Osteocyte (in vitro differentiated cells): ENCODE measurements at places on chromosomes 3 and 15. TPM values are rescaled to one million over a fixed set of nuclear protein-coding genes. Genes with fewer than 3 reads are reported as not detected.

GJD2 gene
- total RNA-seq = not detected in 2 replicates

DNA sequence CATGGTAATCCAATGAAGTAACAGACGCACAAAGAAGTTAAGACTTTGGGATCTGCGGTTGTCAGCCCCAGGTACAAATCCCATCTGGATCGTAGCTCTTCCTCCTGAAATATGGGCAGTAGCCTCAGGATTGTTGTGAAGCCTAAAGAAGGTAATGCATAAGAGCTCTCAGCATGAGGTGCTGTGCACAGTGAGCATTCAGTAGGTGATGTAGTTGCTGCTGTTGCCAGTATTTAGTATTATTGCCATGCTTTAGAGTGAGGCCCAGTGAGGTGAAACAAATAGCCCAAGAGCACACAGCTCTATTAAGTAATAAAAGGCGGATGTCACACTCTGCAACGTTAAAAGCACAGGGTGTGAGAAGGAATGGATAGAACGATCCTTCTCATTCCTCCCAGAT is 225.7 kb downstream of the GABRG3 start:
- no peaks in the 10 kb centered on the region for H3K27me3 ChIP-seq
- no peaks in the 10 kb centered on the region for H3K36me3 ChIP-seq
- no peak for DNase-seq
- no peak overlapping the region for H3K4me3 ChIP-seq
- no peak overlapping the region for H3K27ac ChIP-seq

DNA sequence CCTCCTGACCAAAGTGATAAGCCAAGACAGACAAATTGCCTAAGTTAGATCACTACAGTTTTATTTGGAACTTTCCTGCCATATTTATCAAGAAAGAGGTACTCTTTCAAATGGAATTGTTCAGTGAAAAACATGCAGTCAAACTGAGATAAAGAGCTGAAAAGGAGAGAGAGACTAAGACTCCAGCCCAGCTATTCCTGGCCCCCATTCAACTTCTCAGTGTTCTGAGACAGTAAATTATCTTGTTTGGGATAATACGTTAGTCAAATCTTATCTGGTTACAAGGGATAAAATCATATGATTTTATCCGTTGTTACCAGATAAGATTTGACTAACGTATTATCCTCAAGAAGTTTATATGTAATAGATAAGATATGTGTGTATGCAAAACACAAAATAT is 67.6 kb upstream of the CMC1 start:
- H3K27me3 ChIP-seq = peaks cover 4% of the 10 kb centered on the region
- H3K27ac ChIP-seq = no peak overlapping the region
- no peaks in the 10 kb centered on the region for H3K4me1 ChIP-seq
- no peak overlapping the region for H3K4me3 ChIP-seq
- DNase-seq = no peak

- H3K4me1 ChIP-seq = peaks cover 40% of the 10 kb centered on the region
- no peak for DNase-seq
- H3K27me3 ChIP-seq = no peaks in the 10 kb centered on the region
- no peaks in the 10 kb centered on the region for H3K36me3 ChIP-seq
Observed at GRCh38 chr15:39640665-39641064, 59.8 kb downstream of the THBS1 start.

TNNC1 gene
- total RNA-seq = 0.60 TPM in 1 of 2 replicates, not detected in the other

DNA sequence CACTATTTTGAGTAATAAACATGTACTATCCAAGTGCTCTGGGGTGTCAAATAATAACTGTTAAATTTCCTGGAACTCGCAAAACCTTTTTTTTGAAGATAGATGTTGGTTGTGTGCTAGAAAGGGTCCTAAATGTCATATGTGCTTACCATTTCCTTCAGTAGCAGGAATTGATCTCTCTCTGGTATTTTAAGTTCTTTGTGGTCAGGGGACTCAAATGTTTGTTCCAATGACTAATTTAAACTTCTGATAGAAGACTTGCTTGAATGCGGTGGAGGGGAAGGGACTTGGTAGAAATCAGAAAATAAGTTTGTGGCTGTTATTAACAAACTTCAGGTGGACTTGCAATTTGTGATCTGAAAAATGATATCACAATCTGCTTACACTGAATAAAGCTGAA is 26.8 kb downstream of the ARIH2 start:
- H3K36me3 ChIP-seq = peaks cover 16% of the 10 kb centered on the region
- no peak for DNase-seq
- no peaks in the 10 kb centered on the region for H3K27me3 ChIP-seq
- H3K27ac ChIP-seq = no peak overlapping the region
- H3K4me3 ChIP-seq = no peak overlapping the region
- H3K4me1 ChIP-seq = peaks cover 10% of the 10 kb centered on the region

- H3K27ac ChIP-seq = no peak overlapping the region
- no peaks in the 10 kb centered on the region for H3K4me1 ChIP-seq
- no peak for DNase-seq
Observed at GRCh38 chr15:58490086-58490887, 58.5 kb downstream of the LIPC start.

MINDY2 gene
- total RNA-seq = 15.1 and 18.6 TPM in 2 replicates

ANKUB1 gene
- not detected in 2 replicates for total RNA-seq

DNA sequence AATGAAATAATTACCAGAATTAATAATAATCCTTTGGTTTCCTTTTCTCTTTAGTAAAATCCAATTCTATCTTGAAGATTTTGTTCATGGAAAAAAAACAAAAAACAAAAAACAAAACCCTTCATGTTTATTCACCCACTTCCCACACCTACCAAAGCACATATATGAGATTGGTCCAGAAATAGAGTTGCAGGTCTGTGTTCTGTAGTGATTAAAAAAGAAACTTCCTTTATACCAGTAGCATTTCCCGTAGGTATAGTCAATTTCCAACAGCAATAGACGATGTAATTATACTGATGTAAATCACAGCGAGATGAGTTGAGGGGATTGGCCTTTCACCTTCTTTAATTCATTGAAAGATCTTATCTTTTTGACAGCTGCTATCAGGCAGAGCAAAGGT is 194.6 kb downstream of the SOX2 start:
- H3K4me3 ChIP-seq = no peak overlapping the region
- no peaks in the 10 kb centered on the region for H3K27me3 ChIP-seq
- no peaks in the 10 kb centered on the region for H3K36me3 ChIP-seq
- no peaks in the 10 kb centered on the region for H3K4me1 ChIP-seq
- DNase-seq = no peak

- no peaks in the 10 kb centered on the region for H3K27me3 ChIP-seq
- H3K4me3 ChIP-seq = peak overlapping the region; percentile 52
- peaks cover 79% of the 10 kb centered on the region for H3K4me1 ChIP-seq
- DNase-seq = no peak
Observed at GRCh38 chr3:66427951-66428474, 72.8 kb downstream of the LRIG1 start.

CTXN2 gene
- total RNA-seq = not detected in 2 replicates

DNA sequence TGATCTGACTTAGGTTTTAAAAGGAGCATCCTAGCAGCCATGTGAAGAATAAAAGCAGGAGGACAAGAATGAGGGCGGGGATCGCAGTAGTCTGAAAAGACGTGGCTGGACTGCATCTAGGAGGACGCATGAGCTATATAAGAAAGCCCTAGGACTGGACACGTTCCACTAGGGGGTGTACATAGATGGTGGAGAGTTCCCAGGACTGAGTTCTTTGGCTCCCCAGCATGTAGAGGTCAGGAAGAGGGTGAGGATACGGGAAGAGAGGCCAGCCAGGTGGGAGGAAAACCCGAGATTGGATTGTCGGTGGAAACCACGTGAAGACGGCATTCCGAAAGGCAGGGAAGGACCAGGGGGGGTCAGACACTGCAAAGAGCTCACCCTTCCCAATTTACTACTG is 64.2 kb upstream of the CFAP161 start:
- no peak for DNase-seq
- peaks cover 5% of the 10 kb centered on the region for H3K4me1 ChIP-seq
- no peak overlapping the region for H3K27ac ChIP-seq
- H3K36me3 ChIP-seq = no peaks in the 10 kb centered on the region
- H3K4me3 ChIP-seq = no peak overlapping the region

DNA sequence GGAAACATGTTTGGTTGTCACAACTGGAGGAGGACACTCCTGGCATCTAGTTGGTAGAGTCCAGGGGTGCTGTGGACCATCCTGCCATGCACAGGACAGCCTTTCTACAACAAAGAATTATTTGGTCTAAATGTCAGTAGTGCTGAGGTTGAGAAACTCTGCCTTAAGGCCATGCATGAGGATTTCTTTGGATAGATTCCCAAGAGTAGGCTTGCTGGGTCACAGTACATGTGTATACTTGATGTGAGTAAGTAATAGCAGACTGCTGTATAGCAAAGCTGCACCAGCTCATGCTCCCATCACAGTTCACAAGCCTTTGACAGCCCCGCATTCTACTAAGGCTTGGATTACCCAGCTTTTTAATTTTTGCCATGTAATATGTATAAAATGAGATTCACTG is 151.3 kb downstream of the MFSD1 start:
- no peaks in the 10 kb centered on the region for H3K36me3 ChIP-seq
- H3K4me1 ChIP-seq = no peaks in the 10 kb centered on the region
- no peak overlapping the region for H3K27ac ChIP-seq
- H3K27me3 ChIP-seq = peaks cover 3% of the 10 kb centered on the region
- H3K4me3 ChIP-seq = no peak overlapping the region
- DNase-seq = no peak

DNA sequence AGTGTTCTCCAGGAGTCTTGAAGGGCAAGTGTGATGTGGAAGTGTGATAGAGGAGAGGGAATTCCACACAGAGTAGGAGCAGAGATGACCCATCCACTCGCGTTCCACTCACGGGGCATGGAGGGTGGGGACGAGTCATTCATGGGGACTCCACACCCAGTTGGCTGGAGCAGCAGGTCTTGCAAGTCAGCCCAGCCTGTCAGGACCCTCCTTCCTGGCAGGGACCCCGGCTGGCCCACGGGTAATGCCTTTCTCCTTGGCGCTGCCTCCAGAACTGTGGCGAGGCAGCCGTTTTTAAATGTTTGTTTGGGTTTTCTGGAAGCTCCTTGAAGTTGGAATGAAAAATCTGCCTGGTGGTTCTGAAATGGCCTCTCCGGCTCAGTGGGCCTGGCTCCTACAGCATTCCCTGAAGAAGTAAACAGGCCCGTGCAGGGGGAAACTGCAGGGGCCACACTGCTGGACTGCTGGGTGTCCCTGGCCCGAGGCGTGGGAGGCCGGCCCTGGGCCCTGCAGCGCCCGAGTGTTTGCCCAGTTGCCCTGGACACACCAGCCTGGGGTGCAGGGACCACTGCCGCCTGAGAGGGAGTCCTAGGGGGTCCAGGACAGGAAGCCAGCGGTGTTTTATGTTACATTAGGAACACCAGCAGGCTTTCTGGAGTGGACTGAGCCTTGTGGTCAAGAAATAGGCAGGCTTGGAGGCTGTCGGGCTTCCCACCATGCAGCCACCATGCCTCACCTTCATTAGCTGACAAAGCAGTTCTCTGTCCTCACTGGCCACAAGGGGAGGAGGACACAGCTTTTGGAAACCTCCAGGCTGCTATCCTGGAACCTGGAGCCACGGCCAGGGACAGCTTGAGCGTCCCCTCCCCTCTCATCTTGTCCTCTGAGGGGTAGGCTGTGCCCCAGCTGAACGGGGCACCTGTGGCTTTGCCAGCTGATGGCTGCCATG is 61.3 kb downstream of the CEMIP start:
- H3K36me3 ChIP-seq = peaks cover 77% of the 10 kb centered on the region
- no peak for DNase-seq
- no peak overlapping the region for H3K27ac ChIP-seq
- H3K4me3 ChIP-seq = no peak overlapping the region
- H3K27me3 ChIP-seq = no peaks in the 10 kb centered on the region

TGM5 gene
- not detected in 2 replicates for total RNA-seq

GRCh38 chr3:150826466-150827282 is 63.7 kb upstream of the SIAH2 start:
- no peak overlapping the region for H3K27ac ChIP-seq
- no peak overlapping the region for H3K4me3 ChIP-seq
- no peaks in the 10 kb centered on the region for H3K36me3 ChIP-seq
- H3K27me3 ChIP-seq = peaks cover 37% of the 10 kb centered on the region
- H3K4me1 ChIP-seq = no peaks in the 10 kb centered on the region
- no peak for DNase-seq

- no peak overlapping the region for H3K4me3 ChIP-seq
- DNase-seq = no peak
- no peak overlapping the region for H3K27ac ChIP-seq
- no peaks in the 10 kb centered on the region for H3K27me3 ChIP-seq
- H3K36me3 ChIP-seq = peaks cover 3% of the 10 kb centered on the region
- peaks cover 3% of the 10 kb centered on the region for H3K4me1 ChIP-seq
Observed at GRCh38 chr3:104731074-104731473, 635.6 kb upstream of the ALCAM start.

GRCh38 chr3:11820531-11821041 is 26.1 kb downstream of the TAMM41 start:
- H3K27ac ChIP-seq = no peak overlapping the region
- peaks cover 24% of the 10 kb centered on the region for H3K36me3 ChIP-seq
- peaks cover 2% of the 10 kb centered on the region for H3K4me1 ChIP-seq

UBE2E2 gene
- total RNA-seq = 42.4 and 67.3 TPM in 2 replicates

- H3K4me3 ChIP-seq = peak overlapping the region; percentile 89
- DNase-seq = no peak
Observed at GRCh38 chr3:169241630-169241990, 421.9 kb downstream of the MECOM start.

PAQR9 gene
- total RNA-seq = not detected in 2 replicates

- DNase-seq = no peak
- H3K36me3 ChIP-seq = no peaks in the 10 kb centered on the region
- no peak overlapping the region for H3K4me3 ChIP-seq
- H3K27ac ChIP-seq = no peak overlapping the region
Observed at GRCh38 chr3:12395349-12396012, 88.8 kb upstream of the TSEN2 start.

- H3K36me3 ChIP-seq = peaks cover 3% of the 10 kb centered on the region
- no peaks in the 10 kb centered on the region for H3K27me3 ChIP-seq
Observed at GRCh38 chr15:51846066-51846462, 16.6 kb downstream of the TMOD3 start.

GRCh38 chr3:20405744-20406143 is 219.7 kb upstream of the SGO1 start:
- no peaks in the 10 kb centered on the region for H3K36me3 ChIP-seq
- no peak for DNase-seq
- no peak overlapping the region for H3K27ac ChIP-seq
- H3K4me3 ChIP-seq = no peak overlapping the region
- no peaks in the 10 kb centered on the region for H3K4me1 ChIP-seq
- H3K27me3 ChIP-seq = no peaks in the 10 kb centered on the region

GRCh38 chr15:75371486-75371885 is 3.1 kb upstream of the MAN2C1 start:
- H3K36me3 ChIP-seq = peaks cover 35% of the 10 kb centered on the region
- peaks cover 19% of the 10 kb centered on the region for H3K4me1 ChIP-seq
- no peaks in the 10 kb centered on the region for H3K27me3 ChIP-seq
- DNase-seq = no peak
- no peak overlapping the region for H3K4me3 ChIP-seq

DNA sequence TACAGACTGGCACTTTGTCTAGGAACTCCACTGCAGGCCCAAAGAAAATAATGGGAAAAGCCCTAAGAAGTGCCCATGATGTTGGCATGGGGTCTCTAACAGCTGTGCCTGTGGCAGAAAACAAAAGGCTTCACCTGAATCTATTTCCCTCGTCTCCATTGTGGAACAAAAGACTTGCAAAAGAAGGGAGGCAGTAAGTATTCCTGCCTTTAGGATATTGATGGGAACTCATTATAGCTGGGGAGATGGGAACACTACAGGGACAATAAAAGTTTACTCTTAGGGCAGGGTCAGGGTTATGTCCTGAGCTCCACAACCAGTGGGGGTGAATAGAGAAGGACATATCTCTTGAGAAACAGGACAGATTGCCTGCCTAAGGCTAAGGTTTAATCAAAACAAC is 930.6 kb upstream of the EPHA6 start:
- no peak overlapping the region for H3K27ac ChIP-seq
- no peak overlapping the region for H3K4me3 ChIP-seq
- H3K27me3 ChIP-seq = peaks cover 2% of the 10 kb centered on the region
- no peaks in the 10 kb centered on the region for H3K36me3 ChIP-seq
- DNase-seq = no peak
